Foreskin fibroblast (primary cell): ENCODE measurements at places on chromosomes 4 and X.

DNA sequence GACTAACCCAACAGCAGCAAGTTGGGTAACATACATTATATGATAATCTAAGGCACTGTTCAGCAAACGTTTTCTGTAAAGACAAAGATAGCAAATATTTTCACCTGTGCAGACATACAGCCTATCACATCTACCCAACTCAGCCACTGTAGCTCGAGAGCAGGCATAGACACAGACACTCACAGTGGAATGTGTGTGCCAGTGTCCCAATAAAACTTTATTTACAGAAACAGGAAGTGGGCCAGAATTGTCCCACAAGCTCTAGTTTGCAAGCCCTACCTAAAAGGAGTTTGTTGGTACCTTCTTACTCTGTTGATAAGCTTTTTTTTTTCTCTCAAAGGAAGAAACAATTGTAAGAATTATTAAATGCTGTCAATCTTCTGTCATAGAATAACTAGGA, 11.9 kb upstream of the FAM9A start:
- DNase-seq = no peak

DNA sequence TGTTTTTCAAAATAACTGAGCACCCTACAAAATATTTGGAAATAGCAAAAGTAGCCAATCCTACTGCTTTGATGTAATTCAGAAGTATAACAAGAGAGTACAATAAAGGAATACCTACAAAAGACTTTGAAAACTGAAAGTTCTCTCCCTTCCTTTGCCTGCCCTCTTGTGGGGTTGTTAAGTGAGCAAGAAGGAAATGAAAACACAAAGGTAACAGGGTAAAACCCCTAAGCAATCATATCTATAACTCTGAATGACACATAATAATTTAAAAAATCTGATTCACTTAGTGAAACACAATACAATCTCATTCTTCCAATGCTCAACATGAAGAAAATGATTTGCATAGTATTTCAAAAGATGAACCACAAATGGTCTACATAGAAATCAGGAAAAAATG, 98.2 kb downstream of the FRYL start:
- peak; percentile 53 for DNase-seq

- peak; percentile 62 for DNase-seq
These were observed 10.1 kb upstream of the NEUROG2 start for GRCh38 chr4:112526061-112526460.

- no peak for DNase-seq
These were observed 242.4 kb downstream of the FRAS1 start for GRCh38 chr4:78299565-78299972.

- DNase-seq = no peak
These were observed 297.9 kb upstream of the CTSO start for GRCh38 chr4:156251373-156252065.

GRCh38 chrX:115093191-115093590, 75.8 kb upstream of the IL13RA2 start:
- no peak for DNase-seq
